ENCODE measurements at places on chromosomes 3 and 15.

DNA sequence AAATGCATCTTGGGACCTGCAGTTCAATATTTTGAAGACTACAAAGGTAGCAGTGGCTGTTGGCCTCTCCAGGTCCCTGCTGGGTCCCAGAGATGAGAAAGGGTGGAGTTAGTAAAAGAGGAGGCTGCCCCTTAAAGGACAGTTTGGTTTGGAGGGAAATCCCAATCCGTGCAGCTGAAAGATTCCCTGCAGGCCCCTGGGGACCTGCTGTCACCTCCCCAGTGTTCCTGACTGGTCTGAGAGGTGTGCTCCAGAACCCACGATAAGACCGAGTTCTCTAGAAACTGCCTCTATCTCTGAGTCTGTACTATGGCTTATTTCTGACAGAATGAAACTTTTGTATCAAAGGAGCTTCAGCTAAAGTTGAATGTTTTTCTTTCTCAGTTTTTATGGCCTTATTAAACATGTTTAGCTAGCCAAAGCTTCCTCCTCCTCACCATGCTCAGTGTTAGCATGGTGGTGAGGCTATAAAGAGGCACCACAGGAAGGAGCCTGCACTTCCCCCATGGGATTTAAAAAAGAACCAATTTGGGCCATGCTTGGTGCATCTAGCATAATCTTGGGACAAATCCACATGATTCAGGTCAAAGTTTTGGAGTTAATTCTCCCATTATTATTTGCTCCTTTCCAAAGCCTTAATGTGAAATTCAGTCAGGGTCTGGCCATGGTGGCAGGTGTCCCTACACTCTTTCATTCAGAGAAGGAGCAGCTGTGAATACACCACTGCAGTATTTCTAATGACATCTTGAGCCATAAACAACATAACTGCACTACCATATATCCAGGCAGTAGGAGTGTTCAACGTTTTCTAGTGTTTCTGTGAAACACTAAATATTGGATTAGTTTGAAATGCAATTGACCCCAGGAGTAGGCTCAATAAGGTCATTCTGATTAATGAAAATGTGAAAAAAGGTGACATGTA, 74.4 kb downstream of the ATP1B3 start:
- no peak for DNase-seq

DNA sequence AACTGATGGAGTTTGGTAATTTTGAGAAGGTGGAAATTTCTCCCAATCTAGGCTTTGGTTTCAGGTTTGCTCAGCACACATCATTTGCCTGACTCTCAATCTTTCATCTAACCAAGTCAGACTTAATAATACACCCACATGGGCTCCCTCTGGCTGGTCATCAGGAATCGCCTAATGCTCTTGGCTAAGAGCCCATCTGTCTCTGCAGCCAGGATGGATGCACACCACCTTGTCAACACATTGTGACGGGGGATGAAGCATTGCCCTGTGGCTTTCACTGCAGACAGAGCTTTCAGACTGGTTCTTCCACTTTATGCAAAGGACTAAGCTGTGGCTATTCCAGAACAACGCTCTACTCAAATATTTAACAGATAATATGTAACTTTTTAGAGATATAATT, 3.0 kb upstream of the HDGFL3 start:
- no peak for DNase-seq

GRCh38 chr15:50137330-50137761, 18.3 kb upstream of the ATP8B4 start:
- DNase-seq, result no peak

GRCh38 chr3:65343736-65344135, 655.9 kb upstream of the ADAMTS9 start:
- no peak for DNase-seq

DNA sequence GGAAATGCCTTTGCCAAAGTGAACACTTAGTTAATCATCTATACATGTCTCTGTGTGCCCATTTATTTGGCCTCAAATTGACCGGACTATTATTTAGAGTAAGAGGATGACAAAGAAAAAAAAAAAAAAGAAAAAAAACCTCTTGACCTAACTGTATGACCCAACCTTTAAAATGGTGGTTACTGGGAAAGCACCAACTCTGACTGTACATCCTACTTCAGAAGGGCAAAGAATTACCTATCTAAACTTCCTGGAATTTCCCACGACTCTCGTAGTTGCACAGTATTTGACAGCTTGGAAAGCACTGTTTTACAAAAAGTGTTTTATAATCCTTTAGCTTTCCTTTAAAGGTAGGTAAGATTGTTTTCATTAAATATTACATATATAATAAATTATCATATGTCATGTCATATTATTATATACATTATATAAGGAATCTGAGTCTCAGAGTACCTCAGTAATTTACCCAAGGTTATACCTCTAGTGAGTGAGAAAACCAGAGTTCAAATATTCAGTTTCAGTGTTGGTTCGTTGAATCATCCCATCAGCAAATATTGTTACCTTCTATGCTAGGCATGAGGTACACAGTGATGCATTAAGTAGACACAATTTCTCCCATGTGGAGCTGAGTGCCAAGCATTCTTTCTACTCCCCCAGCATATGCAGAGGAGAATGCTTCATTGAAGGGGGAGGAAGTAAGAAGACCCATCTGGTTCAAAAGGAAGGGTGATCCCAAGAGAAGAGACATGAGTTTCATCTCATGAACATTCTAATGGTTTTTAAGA, 5.0 kb downstream of the BCL2A1 start:
- no peak for DNase-seq
